ENCODE measurements at places on chromosomes 6 and 20. TPM values are rescaled to one million over a fixed set of nuclear protein-coding genes. Genes with fewer than 3 reads are reported as not detected.

Gene CLPSL2
- not detected for polyA plus RNA-seq

Gene BEND3
- 0.73 TPM for polyA plus RNA-seq

Gene OXT
- not detected for polyA plus RNA-seq

Gene CGA
- polyA plus RNA-seq, result not detected

Gene PSORS1C1
- polyA plus RNA-seq, result 4.3 TPM

Gene IL17F
- not detected for polyA plus RNA-seq

Gene DEFB132
- not detected for polyA plus RNA-seq

Gene OLIG3
- polyA plus RNA-seq, result 0.02 TPM

Gene ATP6V1G2
- 0.49 TPM for polyA plus RNA-seq

Gene CLIC1
- 412 TPM for polyA plus RNA-seq
